ENCODE measurements at places on chromosomes 1 and 21.

GRCh38 chr1:91778964-91779363, 107.0 kb downstream of the TGFBR3 start:
- DNase-seq, result no peak

DNA sequence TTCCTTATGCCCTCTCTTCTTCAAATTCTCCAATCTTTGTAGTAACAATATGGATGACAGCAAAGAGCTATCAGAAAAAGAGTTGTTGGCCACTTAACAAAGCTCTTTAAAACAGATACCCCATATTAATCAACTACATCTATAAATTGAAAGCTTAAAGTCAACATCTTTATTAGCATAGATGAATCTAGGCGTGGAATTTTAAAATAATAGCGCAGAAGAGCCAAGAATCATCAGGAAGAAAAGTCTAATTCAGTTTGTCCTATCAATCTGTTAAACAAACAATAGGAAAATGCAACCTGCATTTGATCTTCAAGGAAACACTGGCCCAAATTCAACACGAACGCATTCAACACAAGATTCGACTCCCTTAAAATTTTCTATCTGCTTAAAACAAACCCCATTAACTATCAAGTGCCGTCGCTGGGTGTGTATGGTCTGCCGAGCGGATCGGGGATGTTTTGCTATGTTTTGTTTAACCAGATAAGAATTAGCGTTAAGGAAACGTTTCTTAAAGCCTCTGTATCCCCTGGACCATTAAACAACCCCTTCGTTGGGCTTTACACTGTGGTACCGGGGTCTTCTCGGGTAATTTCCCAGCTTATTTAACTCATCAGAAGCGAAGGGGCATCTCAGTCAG, 1.0 kb downstream of the LYST start:
- DNase-seq, result no peak

DNA sequence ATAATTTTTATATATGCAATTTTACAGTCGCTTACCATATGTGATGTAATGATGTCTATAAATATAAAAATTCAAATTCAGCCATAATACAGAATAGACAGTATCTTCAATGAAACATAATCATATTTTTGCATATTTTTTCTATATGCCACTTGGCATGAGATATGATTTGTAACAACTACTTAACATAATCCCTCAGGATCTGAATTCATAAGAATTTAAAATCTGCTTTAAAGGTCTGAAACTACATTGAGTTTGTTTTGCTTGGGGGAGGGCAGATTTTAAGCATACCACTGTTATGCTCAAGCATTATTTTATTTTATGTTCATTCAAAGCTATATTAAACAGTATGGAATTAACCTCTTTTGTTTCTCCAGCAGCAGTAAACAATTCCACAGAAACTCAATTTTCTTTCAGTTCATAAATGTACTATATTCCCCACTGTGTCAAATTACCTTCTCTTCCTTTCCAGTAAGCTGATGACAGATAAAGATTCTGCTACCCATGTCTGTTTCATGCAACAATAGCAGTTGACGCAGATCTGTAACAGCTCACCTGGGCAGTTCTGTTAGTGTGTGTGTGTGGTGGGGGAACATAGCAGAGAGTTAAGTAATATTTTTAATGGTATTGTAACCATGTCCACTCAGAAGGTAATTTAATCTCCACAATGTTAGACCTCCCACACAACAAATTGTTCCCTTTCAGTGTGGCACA, 224.8 kb downstream of the NTNG1 start:
- DNase-seq, result no peak

DNA sequence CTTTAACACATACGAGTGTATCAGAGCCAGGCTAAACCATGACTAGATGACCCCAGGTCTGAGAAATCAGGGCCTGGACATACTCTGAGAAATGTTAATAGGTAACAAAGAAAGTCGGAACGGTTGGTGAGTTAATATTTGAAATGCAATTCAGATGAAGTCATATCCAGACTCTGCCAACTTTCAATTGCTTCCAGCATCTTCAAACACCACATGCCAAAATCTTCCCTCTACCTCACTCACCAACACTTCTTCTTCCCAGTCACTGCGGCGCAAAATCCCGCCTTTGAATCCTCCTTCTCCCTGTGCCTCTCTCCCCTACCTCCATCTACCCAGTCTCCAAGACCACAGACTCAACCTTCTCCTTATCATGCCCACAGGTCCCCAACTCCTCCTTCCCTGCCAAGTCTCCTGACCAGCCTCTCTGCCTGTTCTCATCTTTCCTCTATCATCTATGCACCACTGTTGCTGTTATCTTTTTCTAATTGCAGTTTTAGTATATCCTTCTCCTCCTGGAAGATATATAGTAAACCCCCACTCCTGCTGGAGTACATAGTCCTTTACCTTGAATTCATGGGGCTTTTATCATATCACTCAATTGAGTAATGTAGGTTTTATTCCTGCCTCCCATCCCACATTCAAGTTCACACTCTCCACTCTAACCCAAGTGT, 41.3 kb downstream of the ZBTB18 start:
- no peak for DNase-seq

DNA sequence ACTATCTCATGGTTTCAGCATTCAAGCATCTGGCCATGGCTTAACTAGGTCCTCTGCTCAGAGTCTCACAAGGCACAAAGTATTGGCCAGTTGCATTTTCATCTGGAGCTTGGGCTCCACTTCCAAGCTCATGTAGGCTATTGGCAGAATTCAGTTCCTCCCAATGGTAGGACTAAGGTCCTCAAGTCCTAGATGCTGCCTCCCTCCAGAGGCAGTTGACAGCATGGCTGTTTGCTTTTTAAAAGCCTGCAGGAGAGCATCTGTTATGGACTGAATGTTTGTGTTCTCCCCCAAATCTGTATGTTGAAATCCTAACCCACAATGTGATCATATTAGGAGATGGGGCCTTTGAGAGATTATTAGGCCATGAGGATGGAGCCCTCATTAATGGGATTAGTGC, 38.0 kb upstream of the HLX start:
- peak; percentile 27 for DNase-seq

- DNase-seq, result no peak
Observed at GRCh38 chr1:48217856-48218255, 4.7 kb upstream of the SLC5A9 start.

DNA sequence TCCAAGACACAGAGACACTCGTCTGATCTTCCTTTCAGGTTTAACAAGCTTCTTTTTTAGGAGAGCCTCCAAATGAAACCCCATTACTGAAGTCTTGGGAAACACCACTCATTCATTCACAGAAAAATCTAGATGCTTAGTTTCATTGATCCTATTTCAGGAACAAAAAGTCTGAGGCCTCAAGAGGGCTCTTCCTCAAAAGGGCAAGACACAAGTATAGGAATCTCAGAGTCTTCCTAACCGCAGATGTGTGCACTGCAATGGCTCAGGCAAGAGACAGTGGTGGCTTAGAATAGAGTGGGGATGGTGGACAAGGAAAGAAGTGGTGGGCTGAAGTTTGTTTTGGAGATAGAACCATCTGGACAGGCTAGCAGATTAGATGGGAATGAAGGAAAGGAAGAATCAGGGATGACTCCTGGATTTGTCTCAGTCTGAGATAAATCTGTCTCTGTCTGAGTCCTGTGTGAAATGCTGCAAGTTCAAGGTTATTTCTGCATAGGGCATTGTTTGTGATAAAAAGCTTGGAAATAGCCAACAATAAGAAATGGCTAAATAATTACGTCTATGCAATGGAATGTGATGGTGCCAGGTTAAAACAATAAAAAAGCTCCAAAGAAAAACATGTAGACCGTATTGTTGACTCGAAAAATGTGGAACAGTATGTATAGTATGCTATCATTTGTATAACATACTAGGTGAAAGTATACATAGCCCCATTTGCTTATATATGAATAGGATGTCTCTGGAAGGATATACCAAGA, 8.9 kb upstream of the CTSE start:
- no peak for DNase-seq

DNA sequence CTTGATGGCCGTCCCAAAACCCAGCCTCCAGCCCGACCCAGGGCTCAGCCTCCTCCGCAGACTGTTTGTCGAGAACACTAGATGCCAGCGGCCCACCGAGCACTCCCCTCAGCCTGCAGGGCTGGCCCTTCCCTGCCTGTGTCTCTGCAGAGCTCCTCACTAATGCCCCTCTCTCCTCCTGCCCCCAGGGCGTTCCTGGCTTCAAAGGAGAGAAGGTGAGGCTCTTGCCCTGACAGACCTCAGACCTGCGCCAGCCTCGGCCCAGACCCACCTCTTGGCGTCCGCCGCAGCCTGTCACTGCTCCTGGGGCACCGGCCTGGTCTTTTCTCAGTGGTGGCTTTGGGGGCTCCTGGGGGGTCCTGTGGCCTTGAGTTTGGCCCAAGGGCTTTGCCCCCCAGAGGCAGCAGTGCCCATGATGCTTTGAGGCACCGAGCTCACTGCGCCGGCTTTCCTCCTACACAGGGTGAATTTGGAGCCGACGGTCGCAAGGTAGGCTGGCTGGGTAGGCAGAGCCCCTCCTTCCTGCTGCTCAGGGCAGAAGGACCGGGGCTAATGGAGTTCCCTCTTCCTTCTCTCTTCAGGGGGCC, 18.4 kb downstream of the COL6A2 start:
- no peak for DNase-seq

Measured in DMS53 (cell line).